ENCODE measurements at places on chromosomes 5 and 9.

DNA sequence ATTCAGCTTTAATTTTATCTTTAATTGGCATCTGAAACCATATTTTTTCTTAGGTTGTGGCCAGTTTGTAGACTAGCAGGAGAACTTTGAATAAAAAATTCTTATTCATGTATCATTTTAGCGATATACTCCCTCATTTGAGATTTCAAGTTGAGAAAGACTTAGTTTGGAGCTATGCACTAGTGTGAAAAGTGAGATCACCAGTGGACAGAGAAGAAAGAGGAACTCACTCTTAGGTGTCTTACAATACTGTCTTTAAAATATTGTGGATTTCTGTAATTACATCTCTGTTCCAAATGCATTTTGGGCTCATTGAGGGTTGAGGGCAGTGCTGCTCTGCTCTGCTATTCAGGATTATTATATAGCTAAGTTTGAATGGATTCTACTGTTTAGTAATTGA lies 54.7 kb downstream of the NAA35 start:
- DNase-seq = no peak

DNA sequence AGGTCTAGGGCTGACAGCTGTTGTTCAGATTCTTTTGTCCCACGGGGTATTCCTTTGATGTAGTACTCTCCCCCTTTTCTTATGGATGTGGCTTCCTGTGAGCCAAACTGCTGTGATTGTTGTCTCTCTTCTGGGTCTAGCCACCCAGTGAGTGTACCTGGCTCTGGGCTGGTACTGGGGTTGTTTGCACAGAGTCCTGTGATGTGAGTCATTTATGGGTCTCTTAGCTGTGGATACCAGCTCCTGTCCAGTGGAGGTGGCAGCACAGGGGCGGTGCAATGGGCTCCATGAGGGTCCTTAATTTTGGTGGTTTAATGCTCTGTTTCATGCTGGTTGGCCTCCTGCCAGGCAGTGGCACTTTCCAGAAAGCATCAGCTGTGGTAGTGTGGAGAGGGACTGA lies 161.3 kb downstream of the CAVIN4 start:
- DNase-seq = no peak

- no peak for DNase-seq
Measured at GRCh38 chr5:81164936-81165335, 68.2 kb upstream of the CKMT2 start.

DNA sequence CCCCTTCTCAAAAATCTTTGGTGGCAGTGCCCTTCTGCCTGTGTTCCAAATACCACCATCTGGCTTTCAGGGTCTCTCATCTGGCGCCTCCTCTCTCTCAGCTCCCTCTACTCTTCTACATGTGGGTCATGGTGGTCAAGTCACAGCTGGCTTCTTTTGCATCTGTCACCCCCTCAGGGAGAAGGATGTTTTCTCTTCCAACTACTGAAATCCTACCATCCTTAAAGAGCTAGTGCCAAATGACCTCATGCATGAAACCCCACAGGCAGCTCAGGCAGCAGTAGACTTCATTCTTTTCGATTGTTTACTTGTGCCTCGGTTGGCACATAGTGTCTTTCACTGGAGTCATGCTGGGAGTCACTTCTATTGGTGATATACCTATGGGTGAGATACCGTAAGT lies 219.2 kb downstream of the DCP2 start:
- DNase-seq = no peak

GRCh38 chr9:122445155-122445749 lies 32.5 kb downstream of the OR1J1 start:
- no peak for DNase-seq

DNA sequence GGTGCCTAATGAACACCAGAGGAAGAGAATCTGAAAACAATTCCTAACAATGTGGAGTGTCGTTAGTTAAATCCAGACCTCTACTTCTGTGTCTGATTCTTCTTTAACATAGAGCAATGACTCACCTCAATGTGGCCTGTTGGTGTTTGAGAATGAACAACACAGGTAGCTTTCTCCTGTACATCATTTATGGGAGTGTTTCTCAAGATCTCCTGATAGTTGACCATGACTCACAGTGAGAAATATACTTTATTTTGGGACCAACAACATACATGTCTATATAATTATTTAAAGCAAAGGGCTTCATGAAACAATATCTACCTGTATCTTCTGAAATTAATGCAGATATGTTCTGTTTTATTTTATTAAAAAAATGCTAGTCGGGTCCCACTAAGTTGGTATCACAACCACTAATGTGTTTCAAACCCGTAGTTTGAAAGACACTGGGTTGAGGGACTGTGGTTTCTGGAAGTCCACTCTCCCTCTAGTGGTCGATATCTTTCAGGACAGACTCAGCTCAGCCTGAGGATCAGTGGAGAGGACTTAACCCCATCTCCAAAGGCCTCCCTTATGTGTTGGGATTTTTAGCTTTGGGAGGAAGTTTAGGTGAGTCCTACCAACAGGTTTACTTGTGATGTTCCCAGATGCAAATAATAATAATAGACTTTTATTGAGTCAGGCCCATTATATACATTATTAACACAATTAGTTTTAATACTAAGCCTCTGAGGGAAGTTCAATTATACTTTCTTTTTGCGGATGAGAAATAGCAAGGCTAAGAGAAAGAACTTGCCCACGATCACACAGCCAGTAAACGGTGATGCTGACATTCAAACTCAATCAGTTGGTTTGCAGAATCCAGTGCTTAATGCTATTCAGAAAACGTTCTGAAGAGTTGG lies 70.0 kb upstream of the KLF9 start:
- peak; percentile 14 for DNase-seq

DNA sequence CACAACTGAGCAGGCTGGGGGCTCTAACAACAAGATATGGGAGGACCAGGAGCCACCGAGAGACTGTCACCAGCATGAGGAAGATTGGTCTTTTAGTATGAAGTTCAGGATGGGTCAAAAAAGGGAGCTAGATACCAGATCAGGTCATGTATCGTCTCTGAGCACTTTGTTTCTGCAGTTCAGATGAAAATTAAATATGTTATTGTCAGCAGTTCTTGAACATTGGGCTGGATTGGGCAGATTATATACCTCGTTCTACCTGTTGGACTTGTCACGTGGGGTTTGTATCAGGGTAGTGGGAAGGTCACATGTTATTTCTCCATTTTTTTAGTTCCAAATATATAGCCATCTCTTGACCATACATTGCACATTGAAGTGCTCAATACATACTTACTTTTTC lies 47.3 kb downstream of the RCL1 start:
- no peak for DNase-seq

- no peak for DNase-seq
Measured at GRCh38 chr9:4237748-4238511, 61.9 kb downstream of the GLIS3 start.

DNA sequence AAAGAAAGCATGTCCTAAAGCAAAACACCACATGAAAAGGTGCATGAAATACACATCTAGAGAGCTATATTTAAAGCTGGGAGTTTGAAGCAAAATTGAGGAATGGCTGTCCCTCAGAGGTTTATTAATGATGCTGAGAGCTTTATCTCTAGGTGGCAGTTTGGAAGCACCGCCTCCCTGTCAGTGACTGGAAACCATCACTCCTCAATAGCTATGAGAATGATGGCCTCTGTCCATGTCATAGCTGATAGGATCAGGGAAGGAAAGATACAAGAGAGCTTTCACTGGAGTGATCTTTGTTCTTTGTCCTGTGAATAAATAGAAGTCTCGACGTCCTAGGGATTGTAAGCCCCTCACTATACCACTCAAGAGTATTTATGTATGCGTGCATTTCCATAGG lies 110.5 kb downstream of the NUDT12 start:
- DNase-seq = no peak

DNA sequence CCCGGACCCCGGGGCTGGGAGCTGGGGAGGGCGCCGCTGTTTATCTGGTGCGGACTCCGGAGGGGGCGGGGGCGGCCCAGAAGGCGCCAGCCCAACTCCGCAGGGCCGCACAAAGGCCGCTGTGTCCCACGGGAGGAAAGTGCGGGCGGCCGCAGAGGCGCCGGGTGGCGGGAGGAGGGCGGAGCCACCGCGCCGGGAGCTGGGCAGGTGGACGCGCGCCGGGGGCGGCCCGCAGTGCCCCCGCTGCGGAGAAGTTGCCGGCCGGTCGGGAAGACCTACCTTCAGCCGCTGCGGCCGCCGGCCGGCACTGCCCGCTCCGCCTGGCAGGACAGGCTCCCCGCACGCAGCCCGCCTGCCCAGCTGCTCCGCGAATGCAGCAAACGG lies 43.6 kb downstream of the NACC2 start:
- no peak for DNase-seq

- no peak for DNase-seq
Measured at GRCh38 chr9:5593904-5594303, 35.0 kb upstream of the RIC1 start.

DNA sequence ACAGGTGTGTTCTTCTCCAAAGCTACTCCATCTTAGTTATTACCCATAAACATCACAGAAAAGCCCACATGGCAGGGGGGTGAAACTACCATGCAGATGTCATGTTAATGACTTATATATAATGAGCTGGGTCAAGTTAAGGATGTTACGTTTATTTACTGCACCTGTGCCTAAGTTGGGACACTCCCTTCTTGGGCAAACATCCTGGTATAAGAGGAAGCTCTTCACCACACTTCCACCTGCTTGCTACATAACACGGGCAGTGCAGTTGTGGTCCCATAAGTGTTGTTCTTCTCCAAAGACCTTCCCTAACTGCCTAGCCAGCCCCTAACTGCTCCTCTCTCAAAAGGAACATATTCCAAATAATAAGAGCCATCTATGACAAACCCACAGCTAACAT lies 9.3 kb upstream of the ZCCHC9 start:
- no peak for DNase-seq

- DNase-seq = peak; percentile 75
Measured at GRCh38 chr5:155728146-155728856, 598.7 kb upstream of the SGCD start.

GRCh38 chr5:153987301-153987700 lies 51.4 kb downstream of the FAM114A2 start:
- no peak for DNase-seq

GRCh38 chr9:134413890-134414623 lies 87.8 kb downstream of the RXRA start:
- peak; percentile 51 for DNase-seq

DNA sequence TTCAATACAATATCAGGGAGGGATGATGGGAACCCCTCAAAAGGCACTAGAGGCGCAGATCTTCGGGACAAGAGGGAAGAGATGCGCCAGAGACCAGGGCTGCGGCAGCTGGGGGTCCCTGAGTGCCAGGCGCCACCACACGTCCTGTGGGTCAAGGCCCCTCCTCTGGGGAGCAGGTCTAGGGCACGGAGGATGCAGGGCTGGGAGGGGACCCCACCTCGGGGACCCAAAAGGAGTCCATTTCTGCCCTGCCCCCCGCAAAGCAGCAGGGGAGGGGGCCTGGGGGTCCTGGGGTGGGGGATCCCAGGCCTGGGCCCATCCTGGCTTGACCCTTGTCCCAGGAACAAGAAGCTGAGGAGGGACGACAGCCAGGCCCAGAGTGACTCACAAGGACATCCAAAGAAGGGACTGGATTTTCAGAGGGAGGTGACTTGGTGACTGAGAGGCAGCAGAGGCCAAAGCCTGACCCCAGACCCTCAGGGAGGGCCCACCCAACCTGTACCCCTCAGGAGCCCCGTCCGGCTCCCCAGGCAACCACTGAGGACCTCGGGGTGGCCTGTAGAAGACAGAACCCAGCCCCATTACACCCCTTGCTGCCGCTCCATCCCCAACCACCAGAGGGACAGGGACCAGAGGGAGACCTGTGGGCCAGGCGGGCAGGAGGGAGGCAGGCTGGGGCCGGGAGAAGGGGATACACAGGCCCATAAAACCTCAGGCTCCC lies 54.2 kb downstream of the LRSAM1 start:
- DNase-seq = no peak

GRCh38 chr5:112023766-112024165 lies 266.8 kb upstream of the NREP start:
- DNase-seq = no peak

GRCh38 chr9:6984941-6985578 lies 227.3 kb downstream of the KDM4C start:
- DNase-seq = no peak

GRCh38 chr5:97434021-97434420 lies 251.0 kb upstream of the RIOK2 start:
- no peak for DNase-seq

- no peak for DNase-seq
Measured at GRCh38 chr9:84277646-84278045, 62.9 kb downstream of the SLC28A3 start.

- DNase-seq = no peak
Measured at GRCh38 chr9:135198586-135199285, 111.3 kb downstream of the OLFM1 start.

DNA sequence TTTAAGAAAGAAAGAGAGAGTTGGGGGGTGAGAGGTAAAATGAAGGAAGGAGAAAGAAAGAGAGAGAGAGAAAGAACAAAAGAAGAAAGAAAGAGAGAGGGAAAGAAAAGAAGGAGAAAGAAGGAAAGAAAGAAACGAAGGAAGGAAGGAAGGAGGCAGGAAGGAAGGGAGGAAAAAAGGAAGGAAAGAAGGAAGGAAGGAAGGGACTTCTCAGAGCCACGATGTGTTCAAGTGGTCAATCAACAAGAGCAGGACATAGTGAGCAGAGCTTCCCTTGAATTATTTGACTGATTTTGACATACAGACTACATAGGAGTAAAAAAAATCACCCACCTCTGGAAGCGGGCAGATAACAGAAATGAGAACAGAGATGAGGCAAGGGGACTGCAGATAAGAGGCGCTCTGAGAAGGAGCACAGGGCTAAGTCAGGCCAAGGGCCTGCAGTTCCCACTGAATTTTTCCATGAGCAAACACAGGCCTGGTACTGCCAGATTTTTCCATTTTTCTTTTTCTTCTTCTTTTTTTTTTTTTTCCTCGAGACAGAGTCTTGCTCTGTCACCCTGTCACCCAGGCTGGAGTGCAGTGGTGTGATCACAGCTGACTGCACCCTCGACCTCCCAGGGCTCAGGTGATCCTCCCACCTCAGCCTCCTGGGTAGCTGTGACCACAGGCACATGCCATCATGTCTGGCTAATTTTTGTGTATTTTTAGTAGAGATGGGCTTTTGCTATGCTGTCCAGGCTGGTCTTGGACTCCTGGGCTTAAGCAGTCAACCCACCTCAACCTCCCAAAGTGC lies 77.7 kb upstream of the IL17B start:
- DNase-seq = no peak

DNA sequence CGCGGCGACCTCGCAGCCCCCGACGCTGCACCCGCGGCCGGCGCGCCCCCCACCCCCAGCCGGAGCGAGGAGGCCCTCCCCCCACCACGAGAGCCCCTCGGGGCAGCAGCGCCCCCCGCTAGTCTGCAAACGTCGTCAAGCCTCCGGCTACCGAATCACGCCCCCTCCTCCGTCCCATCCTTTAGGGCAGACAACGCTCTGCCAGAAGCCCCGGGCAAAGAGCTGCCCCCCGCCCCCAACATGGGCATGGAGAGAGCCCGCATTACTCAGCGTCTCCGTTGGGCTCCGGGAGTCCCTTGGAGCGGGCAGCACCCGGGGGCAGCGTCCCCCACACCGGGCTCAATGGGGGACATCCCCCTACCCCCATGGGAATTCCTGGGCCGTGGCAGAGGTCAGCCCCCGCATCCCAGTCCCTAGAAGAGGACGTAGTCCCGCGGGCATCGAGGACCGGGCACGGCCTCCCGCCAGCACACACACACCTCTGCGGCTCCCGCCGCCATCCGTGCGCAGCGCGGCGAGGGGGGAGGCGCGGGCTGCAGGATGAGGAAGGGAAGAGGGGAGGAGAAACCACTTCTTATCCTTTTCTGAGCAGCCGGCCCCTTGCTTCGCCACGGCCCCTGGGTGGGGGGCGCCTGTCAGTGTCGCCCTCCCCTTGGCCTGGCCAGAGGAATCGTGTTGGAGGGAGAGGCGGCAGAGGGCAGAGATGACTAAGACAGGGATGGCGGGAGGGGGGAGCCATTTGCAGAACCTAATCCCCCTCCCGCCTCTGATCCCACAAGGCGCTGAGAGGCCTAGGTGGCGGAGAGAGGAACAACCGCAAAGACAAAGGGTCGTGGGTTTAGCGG lies 750 bp downstream of the DNM1 start:
- DNase-seq = peak; percentile 21
